Posterior cingulate gyrus (tissue), 11 donors: ENCODE measurements at places on chromosomes 12 and 14.

GRCh38 chr12:28059668-28060067, 87.1 kb upstream of the PTHLH start:
- DNase-seq: no peak

- DNase-seq: no peak
Observed at GRCh38 chr14:94588311-94588710, 7.1 kb downstream of the SERPINA5 start.

DNA sequence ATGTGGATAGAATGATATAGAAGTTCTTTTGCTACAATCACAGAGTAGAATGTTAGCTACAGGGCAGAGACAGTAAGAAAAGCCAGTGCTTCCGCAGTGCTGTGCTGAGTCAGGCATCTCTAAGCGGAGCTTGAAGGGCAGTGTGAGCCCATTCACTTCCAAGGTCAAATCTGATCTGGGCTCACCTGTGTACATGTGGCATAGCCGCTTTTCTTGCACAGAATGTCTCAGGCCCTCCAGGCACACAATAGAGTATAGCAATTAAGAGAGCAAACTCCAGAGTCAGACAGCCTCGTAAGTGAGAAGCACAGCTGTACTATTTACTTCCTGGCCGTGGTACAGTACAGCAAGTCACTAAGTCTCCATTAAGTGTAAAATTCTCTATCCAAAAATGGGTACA, 26.8 kb downstream of the CORO1C start:
- no peak for DNase-seq

- DNase-seq: no peak
Observed at GRCh38 chr12:10612984-10613348, 443 bp downstream of the MAGOHB start.

DNA sequence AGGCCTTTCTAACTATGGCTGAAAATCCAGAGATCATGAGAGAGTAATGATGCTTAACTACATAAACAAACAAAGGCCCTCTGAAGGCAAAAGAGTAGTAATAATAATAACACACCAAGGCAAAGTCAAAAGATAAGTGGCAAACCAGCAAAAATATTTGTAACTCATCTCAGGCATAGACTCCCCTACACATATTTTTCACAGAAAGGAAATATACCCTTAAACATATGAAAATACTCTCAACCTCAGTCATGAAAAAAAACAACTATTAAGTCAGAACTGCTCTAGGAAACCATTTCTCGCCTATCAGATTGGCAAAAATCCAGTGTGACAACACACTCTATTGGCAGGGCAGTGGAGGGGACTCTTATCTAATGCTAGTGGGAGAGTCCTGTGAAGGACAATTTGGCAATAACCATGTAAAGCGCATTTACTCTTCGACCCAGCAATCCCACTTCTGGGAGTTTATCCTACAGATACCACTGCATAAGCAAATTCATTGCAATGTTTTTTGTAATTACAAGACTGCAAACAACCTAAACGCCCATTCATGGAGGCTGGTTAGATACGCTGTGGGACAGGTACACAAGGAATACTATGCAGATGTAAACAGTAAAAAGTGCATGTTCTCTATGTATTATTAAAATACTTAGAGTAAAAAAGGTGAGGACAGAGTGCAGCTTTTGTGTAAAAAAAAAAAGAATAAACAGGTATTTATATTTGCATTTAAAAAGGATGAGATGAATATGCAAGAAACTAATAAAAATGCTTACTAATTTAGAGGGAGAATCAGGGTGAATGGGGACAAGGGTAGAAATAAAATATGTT, 26.0 kb upstream of the IL22 start:
- DNase-seq: no peak

DNA sequence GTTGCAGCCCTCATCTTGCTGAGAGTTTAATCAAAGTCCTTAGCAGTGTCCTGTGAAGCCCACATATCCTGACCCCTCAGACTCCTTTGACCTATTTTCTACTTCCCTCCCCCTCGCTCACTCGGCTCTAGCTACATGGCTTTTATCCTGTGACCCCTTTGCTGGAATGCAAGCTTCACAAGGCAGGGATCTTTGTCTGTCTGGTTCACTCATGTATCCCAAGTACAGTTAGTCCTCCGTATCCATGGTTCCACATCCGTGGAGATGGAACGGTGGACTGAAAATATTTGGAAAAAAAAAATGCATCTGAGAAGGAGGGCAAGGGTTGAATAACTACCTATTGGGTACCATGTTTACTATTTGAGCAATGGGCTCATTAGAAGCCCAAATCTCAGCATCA, 173.8 kb downstream of the BCAT1 start:
- DNase-seq: no peak

DNA sequence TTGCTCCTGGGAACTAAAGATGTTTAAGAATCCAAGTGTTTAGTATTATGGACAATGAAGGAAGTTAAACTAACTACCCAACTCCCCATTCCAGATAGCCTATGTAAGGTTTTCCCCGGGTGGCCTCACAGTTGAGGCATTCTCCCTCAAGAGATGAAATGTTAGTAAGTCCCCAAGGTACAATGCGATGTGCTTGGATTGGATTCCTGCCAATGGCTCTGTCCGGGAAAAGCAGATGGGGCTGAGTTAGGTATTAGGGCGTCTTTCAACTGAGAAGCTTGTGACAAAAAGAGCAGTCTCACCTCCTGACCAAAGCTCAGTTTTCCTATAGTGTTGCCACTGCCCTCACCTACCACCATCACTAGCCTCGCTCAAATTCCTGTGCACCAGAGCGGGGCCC, 64.8 kb upstream of the E2F7 start:
- DNase-seq: no peak

GRCh38 chr12:75783093-75783877, 248.3 kb downstream of the PHLDA1 start:
- DNase-seq: no peak

DNA sequence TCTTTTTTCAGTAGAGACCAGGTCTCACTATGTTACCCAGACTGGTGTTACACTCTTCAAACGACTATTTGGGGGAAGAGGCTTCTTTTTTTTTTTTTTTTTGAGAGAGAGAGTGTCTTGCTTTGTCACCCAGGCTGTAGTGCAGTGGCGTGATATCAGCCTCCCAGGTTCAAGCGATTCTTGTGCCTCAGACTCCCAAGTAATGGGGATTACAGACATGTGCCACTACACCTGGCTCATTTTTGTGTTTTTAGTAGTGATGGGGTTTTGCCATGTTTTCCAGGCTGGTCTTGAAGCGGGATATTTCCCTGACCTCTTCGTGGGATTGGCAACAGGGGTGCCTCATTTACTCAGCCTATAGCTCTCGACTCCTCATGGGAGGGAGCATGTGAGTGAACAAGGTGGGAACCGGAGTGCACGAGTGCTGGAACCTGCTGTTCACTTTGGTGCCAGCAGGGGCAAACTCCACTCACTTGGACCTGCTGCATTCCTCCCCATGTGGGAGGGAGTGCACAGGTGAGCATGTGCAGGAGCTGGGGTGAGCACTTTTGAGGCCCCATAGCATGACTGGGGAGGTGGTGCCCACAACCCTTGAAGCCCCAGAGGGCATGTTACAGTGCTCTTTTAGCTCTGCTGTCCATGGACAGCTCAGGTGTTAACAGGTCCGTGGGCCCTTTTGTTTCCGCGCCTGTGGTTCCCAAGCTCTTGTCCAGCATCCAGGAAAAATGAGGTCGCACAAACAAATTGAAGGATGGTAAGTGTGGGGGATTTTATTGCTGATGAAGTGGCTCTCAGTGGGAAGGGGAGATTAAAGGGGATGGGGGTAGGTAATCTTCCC, 79.1 kb upstream of the HECTD1 start:
- no peak for DNase-seq

DNA sequence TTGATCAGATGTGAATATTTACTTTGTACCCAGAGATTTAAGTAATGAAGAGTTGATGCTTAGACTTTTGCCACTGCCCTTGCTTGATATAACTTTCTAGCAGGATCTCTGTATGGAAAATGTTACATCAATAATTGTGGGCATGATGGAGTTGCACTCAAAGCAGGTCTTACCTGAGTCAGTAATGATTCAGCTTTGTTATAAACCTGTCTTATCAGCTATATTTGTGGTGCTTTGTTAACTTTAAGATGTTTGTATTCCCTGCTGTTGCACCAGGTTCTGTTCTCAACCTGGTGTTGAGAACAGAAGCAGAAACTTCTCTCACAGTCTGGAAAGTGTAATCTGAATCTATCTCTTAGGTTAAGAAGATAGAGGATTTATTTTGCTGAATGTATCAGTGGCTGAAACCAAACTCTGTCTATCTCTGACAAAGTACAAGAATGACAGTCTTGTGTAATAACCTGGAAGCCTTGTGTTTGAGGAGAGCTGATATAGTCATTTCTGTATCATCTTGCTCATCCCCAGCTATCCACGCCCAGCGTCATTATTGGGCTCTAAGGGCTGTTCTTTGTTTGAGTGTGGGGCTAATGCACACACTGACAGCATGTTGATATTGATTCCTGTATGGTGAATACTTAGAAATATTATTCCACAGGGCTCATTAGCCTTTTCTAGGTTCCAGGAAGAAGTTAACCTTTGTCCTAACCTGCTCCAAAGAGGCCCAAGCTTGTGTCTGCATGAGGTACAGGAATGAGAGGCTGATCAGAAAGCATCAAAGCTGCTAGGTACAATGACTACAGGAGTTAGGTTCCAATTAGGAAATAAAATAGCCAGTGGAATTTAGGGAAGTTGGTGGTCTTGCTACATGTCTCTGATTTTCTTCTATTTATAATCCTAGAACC, 3.6 kb downstream of the AKAP6 start:
- no peak for DNase-seq

GRCh38 chr12:88375306-88376305, 204.7 kb downstream of the KITLG start:
- no peak for DNase-seq

- no peak for DNase-seq
Observed at GRCh38 chr12:126974779-126975178, 1292.2 kb upstream of the TMEM132C start.

- DNase-seq: no peak
Observed at GRCh38 chr12:119089380-119090013, 89.2 kb upstream of the HSPB8 start.

DNA sequence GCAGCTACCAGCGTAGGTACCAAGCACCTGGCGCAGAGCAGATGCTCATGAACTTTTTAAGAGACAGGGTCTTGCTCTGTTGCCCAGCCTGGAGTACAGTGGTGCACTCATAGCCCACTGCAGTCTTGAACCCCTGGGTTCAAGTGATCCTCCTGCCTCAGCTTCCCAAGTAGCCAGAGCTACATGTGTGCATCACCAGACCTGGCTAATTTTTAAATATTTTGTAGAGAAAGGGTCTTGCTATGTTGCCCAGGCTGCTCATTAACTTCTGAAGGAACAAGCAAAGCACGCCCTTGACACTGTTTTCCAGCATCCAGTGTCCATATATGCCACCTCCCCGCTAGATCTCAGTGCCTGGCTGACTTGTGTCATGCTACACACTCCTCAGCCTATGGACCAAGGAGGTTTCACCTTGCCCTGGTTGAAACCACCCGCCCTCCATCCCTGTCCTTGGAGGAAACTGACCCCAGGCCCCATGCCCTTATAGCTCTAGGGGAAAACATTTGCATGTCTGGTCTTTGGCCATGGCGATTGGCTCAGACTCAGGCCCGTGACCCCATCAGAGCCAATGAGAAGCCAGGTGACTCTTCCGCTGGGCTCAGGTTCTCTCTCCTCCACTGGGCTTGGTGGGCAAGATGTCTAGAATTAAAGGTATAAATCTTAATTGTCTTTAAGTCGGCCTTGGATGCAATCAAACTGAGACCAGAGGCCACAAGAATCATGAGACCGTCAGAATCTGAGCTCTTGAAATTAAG, 26.3 kb downstream of the TESC start:
- DNase-seq: no peak
